ENCODE measurements at places on chromosomes 12 and 14.

GRCh38 chr14:76918256-76918781, 92.1 kb downstream of the LRRC74A start:
- DNase-seq = no peak

GRCh38 chr14:87799400-87799799, 193.6 kb downstream of the GALC start:
- no peak for DNase-seq

DNA sequence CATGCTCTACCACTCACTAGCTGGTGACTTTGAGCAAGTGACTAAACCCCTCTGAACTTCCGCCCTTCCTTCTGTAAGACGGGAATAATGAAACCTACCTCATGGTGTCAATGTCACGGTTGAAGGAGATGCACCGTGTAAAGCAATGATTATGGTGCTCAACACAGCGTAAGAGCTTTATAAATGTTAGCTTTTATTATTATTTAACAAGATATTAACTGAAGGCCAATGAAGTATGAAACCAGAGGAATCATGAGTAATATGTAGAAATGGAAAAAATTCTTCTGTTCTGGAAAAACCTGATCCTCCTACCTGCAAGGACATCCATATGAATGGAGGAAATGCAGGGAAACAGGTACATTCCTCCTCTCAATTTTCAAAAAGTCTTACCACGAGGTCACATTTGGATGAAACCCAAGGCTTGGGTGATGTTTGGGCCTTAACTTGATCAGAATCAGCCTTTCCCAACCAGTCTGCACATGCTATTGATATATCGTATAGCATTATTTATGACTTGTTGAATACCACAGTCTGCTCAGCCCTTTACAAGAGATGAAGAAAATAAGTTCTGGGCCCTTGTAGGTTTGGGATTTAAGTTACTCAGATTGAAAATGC, 166.8 kb upstream of the TBX3 start:
- DNase-seq = no peak

- peak; percentile 61 for DNase-seq
These were observed 2.2 kb upstream of the NFATC4 start for GRCh38 chr14:24365600-24366412.

DNA sequence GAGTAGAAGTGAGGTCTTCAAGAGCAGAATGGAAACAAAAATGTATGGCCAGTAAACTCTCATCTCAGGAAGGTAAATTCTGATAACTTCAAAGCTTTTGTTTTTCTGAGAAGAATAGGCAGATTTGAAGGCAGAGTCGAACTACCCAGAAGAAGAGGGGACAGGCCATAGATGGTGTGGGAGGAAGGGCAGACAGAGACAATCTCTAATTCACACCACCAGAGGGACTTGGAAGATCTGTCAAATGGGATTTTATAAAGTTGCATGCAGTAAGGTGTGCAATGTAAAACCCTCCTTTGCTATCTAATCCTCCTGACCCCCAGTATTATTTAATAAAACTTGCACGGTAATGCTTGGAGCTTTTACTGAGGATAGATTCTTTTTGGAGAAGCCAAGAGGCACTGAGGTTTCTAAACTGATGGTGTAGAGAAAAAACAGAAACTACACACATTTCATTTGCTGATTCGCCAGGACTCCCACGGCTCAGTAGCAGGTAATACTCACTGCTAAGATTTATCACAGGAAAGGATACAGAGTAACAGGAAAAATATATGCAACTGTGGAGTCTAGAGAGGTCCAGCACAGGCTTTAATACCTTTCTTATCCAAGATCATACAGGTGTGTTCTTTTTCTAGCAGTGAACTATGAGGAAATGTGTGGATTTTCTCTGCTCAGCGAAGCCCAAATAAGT, 18.3 kb downstream of the SLC38A2 start:
- no peak for DNase-seq

DNA sequence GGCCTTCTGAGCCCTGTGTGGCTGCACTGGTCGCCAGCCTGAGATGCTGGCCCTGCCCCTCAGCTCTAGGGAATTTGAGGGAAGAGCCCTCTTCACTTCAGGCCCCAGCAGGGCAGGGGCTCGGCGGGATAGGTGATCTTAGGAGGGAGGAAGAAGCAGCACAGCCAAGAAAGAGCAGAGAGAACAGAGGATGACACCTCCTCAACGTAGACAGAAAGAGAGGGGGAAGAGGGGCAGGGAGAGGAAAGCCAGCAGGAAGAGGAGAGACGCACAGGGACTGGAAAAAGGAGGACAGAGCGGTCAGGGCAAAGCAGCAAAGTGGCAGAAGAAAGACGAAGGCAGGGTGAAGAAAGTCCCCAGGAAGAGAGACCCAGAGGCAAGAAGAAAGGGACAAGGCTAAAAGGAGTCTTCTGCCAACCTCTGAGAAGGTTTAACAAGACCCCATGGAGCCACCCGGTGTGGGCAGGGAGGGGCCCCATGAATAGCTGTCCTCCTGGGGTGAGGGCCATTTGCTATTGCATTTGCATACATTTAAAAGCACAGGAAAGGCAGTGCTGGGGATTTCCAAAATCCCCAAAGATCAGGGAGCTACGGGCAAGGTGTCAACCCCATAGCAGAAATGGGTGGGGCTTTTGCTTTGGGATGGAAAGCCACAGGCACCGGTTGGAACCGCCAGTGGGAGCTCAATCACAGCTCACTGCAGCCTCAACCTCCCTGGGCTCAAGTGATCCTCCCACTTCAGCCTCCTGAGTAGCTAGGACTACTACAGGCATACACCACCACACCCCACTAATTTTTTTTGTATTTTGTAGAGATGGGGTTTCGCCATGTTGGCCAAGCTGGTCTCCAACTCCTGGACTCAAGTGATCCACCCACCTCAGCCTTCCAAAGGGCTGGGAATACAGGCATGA, 22.7 kb downstream of the CMKLR1 start:
- no peak for DNase-seq

DNA sequence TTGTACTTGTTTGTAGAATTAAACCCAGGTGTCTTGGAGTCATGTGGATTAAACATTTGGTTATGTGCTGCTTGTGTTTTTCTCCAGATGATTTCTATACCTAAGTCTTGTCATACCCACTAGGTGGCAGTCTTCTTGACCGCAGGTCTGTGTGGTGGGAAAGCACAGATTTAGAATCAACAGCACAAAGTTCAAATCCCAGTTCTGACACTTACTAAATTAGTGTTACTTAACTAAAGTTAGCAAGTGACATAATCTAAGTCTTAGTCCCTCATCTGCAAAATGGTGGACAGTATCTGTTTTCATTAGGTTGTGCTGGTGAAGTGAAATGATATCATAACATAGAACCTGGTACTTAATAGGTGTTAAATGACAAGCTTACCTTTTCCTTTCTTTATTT, 151.0 kb upstream of the ARHGAP5 start:
- no peak for DNase-seq

- no peak for DNase-seq
These were observed 77.2 kb downstream of the ARL6IP4 start for GRCh38 chr12:123057513-123058265.

DNA sequence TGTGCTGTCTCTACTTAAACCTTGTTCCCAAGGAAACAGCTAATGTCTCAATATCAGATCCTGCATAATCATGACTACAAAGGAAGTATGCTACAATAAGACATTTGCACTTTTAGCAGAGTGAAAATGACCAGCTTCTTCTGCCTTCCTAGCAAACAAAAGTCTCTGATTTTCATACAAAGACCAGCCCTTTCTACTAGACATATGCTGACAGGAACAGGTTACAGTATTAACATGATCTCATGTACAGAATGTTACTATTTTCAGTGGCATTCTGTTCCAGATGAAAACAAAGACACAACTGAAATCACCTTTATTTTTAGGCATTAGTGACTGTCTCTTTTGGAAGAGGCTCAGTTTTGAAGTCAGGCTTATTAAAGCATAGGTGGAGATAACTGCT, 228.6 kb downstream of the MED13L start:
- DNase-seq = no peak

DNA sequence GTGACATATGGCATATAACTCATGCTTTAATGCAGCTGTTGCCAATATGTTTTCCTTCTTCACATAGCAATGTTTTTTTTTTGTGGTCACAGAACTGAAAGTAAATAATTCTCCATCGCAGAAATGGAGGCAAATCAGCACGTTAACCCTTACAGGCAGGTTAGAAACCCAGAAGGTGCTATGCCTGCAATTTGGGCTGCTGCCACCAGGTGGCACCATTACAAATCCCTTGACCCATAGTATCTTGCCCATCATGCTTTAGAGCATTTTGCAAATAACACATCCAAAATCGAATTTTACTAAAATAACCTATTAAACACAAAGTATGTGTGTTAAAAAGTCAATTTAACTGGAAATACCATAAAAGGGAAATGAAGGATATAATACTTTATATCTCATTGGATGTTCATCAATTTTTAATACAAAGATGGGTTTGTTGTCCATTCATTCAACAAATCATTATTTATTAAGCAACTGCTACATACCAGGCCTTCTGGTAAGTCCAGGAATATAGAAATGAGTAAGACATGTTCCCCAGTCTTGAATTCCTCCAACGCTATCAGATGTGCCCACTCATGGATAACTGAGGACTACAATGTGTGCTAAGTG, 340.1 kb downstream of the GLT1D1 start:
- DNase-seq = no peak

GRCh38 chr14:29444805-29445204, 482.8 kb downstream of the PRKD1 start:
- no peak for DNase-seq

- DNase-seq = no peak
These were observed 14.0 kb downstream of the GIT2 start for GRCh38 chr12:109982210-109982609.

DNA sequence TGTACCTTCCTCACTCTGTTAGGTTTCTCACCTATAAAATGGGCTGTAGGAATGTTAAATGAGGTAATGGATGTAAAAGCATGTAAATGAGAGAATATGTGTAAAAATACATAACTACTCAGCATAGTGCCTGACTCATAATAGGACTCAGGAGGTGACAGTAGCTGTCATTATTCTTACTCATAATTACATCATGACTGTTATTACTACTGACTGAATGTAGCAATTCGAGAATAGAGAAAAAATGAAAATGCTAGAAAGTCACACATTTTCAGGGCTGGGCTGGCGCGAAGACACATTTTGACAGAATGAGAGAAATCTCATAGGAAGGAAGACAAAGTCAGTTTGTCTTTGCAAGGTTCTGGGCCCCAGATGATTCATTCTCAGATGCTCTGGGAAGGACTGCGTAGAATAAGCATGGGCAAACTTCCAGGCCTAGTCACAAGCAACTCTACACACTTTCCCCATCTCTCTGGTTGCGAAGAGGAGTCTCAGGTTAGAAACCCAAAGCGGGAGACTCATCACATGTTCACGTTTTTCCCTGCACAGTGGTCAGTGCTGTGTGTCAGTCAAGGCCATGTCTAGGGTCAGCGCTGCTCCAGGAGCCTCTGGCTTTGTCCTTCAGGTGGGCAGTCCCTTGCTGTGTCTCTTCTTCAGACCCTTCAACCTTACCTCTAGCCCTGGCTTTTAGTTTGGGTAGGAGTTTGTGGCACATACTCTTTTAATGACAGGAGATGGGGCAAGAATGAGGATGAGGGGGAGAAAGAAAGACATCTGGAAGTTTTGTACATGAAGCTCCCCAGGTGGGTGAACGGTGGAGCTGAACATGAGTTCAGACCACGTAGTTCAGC, 8.4 kb downstream of the GPRC5A start:
- DNase-seq = peak; percentile 26

DNA sequence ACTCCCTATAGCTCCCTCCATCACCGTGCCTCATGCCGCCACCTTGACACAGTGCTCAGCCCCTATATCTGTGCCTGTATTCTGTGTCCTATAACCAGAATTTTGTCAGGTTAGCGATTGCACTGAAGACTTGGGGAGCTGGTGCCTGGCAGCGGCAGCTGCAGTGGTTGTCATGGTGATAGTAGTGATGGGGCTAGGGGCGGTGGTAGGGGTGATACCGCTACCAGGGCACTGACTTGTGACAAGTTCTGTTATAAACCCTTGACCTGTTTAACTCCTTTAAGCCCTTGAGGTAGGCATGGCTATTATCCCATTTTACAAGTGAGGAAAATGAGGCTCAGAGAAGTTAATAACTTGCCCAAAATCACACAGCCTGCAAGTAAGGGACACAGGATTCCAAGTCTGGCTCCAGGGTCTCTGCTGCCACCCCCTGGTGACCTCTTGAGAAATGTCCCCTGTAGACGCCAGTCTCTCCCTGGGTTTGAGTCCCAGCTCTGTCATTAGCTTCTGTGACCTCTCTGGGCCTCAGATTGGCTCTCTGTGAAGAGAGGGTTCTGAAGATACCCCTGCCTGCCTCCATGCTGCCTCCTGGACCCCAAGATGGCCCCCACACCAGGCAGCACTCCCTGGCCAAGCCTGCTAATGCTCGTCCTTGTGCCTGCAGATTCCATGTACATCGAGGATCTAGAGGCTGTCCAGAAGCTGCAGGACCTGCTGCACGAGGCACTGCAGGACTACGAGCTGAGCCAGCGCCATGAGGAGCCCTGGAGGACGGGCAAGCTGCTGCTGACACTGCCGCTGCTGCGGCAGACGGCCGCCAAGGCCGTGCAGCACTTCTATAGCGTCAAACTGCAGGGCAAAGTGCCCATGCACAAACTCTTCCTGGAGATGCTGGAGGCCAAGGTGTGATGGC, 121.9 kb downstream of the ESRRB start:
- no peak for DNase-seq

GRCh38 chr12:92394895-92395294, 249.2 kb upstream of the BTG1 start:
- DNase-seq = no peak

- DNase-seq = peak; percentile 34
These were observed 83.7 kb downstream of the DPF3 start for GRCh38 chr14:72810201-72810600.

DNA sequence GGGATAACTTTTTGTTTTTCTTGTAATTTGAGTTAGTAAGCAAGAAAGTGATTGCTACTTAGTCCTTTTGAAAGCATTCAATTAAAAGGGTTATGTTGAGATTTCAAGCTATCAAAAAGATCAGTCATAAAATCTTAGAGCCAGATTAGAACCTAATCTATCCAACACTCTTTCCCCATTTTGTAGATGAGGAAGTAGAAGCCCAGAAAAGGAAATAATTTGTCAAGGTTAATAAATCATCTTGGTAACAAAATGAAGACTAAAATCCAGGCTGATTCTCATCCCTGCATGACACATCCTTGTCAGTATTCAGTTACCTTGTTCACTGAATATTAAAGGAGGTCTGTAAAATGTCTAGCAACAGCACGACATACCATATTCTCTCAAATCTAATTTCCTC, 26.5 kb downstream of the PPP1R13B start:
- no peak for DNase-seq

DNA sequence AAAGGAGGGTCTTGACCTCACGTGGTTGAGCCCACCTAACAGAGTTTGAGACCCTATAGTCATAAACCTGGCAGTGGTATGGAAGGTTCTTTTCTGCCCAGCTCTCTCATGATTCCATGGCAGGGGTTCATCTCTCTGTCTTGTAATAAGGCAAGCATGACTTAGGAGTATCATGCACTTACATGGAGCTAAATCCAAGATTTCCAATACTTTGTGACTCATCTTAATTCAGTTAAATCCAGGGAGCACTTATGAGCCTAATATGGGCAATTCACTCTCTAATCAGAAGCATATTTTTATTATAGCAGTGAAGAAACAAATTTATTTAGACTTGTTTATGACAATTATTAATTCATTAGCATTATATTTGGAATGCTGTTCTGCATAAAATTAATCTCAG, 131.8 kb upstream of the CPSF6 start:
- DNase-seq = no peak

GRCh38 chr14:68656452-68656851, 136.4 kb downstream of the ZFP36L1 start:
- DNase-seq = no peak
